NCI-H524 treated with DMSO at 0.1 percent for 48 hours (cell line): ENCODE measurements at places on chromosomes 4 and X.

GRCh38 chr4:169346840-169347239, 76.1 kb upstream of the SH3RF1 start:
- DNase-seq, result no peak

GRCh38 chr4:176150704-176151103, 44.7 kb downstream of the SPATA4 start:
- DNase-seq, result no peak

- DNase-seq, result no peak
These were observed 29.6 kb downstream of the KDM5C start for GRCh38 chrX:53195401-53195800.

GRCh38 chrX:27008486-27008885, 454.7 kb downstream of the PPP4R3C start:
- DNase-seq, result peak; percentile 99

GRCh38 chr4:7458477-7458876, 23.7 kb upstream of the PSAPL1 start:
- no peak for DNase-seq

- no peak for DNase-seq
These were observed 23.8 kb upstream of the CD38 start for GRCh38 chr4:15754323-15754722.

DNA sequence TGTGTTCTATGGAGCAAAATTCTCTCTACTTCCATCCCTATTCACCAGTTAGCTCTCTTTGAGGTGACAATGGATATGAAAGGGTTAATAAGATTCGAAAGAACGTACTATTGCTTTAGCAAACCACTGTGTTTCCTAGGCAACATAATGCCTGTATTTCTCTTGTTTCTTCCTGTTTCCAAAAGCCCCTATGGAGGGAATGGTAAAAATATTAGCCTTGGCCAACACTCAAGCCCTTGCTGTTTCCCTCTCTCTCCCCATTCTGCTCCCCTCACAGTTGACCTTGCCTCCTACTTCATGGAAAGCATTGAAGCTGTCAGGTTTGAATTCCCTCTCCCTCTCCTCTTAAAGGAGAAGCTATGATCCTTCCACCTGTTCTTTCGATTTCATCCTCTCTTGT, 9.6 kb upstream of the PGRMC1 start:
- no peak for DNase-seq

- no peak for DNase-seq
These were observed 37.4 kb downstream of the GPC3 start for GRCh38 chrX:133947996-133948395.

GRCh38 chr4:140152013-140152703, 1.8 kb downstream of the MAML3 start:
- DNase-seq, result no peak

DNA sequence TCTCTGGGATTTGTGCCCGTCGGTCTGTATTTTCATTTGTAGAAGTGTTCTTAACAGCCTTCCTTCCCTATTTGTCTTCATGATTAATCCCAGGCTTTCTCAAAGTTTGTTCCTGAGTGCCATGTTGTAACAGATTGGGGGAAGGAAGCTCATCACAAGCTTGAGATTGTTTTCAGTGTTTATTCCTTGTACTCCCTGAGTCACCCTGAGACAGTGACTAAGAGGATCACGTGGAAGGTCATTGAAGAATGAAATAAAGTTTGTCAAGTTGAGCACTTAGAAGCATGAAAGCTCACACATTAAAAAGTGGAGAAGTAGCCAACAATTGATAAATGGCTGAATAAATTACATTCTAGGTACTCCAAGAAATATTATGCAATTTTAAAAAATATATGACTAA, 153.5 kb upstream of the FAM241A start:
- DNase-seq, result no peak

DNA sequence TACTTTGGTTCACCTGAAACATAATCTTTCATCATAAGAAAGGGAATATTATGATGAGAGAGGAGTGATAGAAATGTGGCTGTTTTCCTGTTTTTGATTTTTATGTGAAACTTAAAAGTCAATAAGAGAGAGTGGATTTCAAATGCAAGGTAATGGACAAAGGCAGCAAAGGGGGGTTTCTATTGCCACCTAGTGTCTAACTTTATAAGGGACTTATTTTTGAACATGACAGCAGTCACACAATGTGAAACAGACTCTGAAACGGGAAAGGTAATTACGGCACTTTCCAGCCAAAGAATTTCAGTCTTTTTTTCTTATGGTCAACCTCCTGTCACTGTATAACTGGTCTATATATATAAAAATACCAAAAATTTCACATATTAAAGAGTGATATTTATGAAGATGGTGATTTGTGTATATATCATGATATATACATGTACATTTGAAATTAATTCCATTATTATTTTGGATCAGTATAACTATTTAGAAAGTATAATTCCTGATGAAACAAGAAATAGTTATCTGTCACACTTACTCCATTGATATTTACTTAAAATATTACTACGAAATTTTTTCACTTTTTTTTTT, 127.1 kb downstream of the FBXO8 start:
- no peak for DNase-seq

- no peak for DNase-seq
These were observed 141.4 kb downstream of the PPP3CA start for GRCh38 chr4:101205916-101206315.
